ENCODE measurements at places on chromosomes 5 and 9. TPM values are rescaled to one million over a fixed set of nuclear protein-coding genes. Genes with fewer than 3 reads are reported as not detected.

Gene SAXO1
- polyA plus RNA-seq, result not detected

DNA sequence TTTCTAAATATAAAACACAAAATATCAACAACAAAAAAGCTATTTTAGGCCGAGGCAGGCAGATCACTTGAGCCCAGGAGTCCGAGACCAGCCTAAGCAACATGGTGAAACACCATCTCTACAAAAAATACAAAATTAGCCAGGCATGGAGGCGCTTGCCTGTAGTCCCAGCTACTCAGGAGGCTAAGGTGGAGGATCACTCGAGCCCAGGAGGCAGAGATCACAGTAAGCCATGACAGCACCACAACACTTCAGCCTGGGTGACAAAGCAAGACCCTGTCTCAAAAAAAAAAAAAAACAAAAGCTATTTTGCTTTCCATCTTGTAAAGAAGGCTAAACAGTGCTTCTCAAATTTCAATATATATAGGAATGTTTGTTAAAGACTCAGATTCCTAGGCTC is 11.3 kb downstream of the C5orf15 start:
- DNase-seq, result no peak

DNA sequence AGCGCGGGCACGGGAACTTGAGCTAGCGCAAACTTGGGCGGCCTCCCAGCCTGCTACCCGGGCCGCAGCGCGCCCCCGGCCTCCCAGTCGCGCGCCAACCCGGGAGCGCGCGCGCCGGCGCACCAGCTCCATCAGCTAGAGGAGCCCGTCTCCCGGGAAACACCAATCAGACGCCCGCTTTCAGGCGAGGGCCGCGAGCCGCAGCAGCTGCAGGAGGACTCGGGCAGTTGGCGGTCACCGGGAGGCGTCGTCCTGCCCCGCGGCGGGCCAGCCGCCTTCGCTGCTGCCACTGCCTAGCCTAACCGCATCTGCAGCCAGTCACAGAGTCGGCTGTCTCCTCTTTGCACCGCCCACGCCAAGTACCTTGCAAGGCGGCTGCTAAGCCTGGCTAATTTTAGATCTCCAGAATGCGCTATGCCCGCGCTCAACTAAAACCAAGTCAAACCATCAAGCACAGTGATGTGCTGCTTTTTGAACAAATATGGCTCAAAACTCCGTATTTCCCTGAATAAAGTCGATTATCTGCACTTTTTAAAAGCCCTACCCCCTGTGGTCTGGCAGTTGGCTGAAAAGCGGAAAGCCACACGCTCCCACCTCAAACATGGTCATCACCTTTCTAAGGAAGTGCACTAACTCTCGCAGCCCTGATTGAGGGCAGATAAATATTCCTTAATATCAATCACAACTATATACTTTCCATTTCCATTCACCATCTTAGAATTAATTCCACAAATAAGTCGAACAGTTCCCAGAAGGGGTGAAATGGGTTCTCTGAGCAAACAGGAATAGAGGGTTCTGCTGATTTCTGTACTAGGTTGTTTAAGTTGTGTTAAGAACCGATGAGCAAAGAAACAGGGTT is 221.8 kb downstream of the MEF2C start:
- DNase-seq, result no peak

DNA sequence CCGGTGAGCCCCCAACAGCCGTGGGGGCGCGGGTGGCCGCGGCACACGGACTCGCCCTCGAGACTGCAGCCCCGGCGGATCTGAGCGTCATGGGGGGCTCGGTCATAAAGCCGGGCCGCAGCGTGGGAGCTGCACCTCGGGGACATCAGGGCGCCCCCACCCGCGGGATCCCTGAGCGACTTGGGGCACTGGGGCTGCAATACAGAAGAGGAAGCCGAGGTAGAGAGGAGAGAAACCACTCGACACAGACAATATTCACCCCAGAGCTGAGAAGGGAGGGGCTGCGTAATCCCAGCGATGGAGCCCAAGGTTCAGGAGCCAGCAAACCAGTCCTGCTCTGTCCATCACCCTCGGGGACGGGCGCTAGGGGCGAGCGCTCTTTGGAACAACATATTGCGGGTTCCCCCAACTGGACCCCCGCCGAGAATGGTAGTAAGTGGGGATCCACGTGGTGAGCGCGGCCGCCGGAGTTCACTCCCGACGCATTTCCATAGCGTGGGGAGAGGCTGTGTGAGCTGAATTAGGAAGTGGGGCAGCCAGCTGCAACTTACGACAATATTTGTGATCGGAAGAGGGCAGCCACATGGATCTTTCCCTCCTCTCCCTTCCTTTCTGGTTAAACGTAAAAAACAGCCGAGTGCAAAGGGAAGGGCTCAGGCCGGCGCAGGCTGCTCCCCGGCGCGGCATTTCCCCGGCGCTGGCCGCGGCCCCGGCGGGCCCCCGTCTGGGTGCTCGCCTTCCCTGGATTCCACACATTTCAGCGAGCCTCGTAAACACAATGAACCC is 9.9 kb downstream of the PTCH1 start:
- no peak for DNase-seq

DNA sequence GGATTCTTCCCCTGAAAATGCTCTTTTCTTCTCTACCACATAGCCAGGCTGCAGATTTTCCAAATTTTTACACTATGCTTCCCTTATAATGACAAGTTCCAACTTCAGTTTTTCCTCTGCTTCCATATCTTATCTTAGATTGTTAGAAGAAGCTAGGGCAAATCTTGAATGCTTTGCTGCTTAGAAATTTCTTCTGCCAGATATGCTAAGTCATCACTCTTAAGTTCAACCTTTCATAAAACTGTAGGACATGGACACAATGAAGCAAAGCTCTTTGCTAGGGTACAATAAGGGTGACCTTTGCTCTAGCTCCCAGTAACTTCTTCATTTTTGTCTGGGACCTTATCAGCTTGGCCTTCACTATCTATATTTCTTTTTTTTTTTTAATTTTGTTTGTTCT is 88.7 kb downstream of the NXNL2 start:
- DNase-seq, result no peak

DNA sequence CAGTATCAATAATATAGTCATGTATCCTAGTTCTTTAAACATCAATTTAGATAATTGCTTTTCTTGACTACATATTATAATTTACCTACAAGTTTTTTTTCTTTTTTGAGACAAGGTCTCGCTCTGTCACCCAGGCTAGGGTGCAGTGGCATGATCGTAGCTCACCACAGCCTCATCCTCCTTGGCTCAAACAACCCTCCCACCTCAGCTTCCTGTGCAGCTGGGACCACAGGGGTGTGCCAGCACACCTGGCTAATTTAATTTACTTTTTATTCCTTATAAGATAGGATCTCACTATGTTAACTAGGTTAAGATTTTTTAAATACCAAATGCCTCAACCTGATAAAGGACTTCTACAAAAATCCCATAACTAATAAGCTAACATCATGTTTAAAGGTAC is 21.1 kb downstream of the UIMC1 start:
- no peak for DNase-seq

DNA sequence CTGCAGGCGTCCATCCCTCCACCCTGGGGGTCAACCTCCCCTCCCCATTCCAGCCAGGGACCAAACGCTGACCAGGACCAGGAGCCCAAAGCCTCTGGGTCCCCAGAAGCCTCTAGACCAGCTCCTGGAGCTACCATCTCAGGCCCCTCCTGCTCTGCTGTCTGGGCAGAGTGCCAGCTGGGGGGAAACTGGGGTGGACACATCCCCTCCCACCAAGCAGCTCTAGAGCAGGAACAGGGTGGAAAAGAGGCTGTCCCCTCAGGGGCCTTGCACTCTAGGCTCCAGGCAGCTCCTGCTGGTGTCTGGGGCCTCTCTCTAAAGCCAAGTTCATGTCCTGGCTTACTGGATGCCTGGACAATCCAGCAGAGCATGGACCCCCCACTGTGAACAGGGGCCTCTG is 4.4 kb downstream of the SSNA1 start:
- no peak for DNase-seq

- no peak for DNase-seq
Measured at GRCh38 chr5:150606476-150606875, 34.0 kb upstream of the SYNPO start.

DNA sequence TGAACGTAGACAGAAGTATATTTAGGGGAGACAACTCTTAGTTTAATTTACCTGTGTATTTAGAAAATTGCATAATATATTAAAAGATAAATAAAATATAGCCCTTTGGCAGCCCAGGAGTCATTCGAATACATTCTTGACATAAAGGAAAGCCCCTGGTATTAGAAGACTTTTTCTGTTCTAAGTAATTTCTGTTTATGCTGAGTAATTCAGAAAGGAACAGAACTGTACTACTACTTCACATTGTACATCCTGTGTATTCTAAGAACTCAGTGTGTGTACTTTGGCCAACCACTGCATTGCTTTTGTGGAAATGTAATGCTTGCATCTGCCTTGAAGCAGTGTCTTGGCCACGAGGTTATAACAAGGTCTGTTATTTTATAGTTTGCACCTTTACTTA is 136.4 kb downstream of the KDM4C start:
- DNase-seq, result no peak

- no peak for DNase-seq
Measured at GRCh38 chr9:16028548-16028947, 475.7 kb downstream of the CCDC171 start.

DNA sequence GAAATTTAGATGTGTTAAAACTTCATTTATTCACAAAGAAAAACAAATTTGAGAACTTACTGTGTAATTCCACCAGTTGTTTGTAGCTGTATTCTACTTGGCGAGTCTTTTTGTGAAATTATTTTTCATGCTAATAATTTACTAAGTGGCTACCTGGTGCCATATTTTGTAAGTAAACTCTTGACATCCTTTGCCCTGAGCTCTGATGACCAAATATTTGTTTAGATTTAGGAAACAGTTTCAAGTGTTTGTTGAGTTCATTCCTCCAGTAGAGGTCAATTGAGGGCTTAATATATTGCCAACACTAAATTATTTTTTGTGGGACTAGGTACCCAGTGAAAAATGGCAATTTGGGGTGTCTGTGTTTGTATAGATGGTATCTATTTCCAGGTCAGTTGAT is 3.7 kb downstream of the CNTLN start:
- DNase-seq, result no peak

- DNase-seq, result no peak
Measured at GRCh38 chr9:91775011-91775707, 174.9 kb downstream of the ROR2 start.

DNA sequence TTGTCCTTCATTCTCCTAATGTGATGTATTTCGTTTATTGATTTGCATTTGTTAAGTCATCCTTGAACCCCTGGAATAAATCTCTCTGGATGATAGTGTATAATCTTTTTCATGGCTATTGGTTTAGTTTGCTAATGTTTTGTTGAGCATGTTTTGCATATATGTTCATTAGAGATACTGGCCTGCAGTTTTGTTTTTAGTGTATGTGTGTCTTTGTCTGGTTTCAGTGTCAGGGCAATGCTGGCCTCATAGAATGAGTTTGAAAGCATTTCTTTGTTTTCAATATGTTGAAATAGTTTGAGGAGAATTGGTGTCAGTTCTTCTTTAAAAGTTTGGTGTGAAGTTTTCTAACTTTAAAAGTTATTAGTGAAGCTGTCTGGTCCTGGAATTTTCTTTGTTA is 149.6 kb upstream of the ATP10B start:
- DNase-seq, result no peak

- DNase-seq, result no peak
Measured at GRCh38 chr5:151661968-151662732, 24.6 kb downstream of the SPARC start.

- DNase-seq, result no peak
Measured at GRCh38 chr5:52893105-52893504, 96.0 kb upstream of the ITGA2 start.

All from keratinocyte (primary cell).